NCI-H510A (cell line): ENCODE measurements at places on chromosomes 7 and 10.

- DNase-seq: no peak
These were observed 199.2 kb downstream of the IMMP2L start for GRCh38 chr7:111363099-111363498.

DNA sequence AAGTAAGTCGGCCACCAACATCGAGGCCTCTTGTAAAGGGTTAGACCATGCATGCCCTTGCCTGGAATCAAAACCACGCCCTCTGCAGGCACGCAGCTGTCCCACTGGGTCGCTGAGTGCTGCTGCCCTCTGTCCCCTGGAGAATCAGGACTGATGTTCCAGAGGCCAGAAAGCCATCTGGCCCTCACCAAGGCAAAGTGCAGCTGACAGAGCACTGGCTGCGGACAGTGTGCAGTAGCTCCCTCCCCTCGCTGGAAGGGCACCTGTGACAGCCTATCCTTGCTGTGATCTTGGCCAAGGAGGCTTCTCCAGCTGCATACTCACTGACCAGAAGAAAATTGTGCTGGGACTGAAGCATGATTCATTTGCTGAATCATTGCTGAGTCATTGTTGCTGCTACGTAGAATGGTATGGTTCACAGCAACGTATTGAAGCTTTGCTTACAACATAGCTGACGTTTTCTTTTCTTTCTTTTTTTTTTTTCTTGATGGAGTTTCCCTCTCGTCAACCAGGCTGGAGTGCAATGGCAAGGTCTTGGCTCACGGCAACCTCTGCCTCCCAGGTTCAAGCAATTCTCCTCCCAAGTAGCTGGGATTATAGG, 30.4 kb downstream of the DDC start:
- no peak for DNase-seq

- DNase-seq: no peak
These were observed 12.3 kb downstream of the AOAH start for GRCh38 chr7:36712015-36712414.

DNA sequence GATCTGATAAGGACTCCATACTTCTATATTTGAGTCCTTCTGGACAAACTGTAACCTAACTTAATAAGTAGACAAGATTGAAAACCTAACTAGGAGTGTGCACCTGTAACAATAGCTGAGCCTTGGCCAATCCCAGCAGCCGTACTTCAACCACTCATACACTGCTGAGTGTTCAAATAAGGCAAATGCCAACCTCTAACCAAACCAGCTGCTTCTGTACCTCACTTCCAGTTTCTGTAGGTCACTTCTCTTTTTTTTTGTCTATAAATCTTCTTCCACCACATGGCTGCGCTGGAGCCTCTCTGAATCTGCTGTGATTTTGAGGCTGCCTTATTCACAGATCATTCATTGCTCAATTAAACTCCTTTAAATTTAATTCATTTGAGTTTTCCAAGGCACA, 753.2 kb downstream of the DNAJB9 start:
- no peak for DNase-seq

DNA sequence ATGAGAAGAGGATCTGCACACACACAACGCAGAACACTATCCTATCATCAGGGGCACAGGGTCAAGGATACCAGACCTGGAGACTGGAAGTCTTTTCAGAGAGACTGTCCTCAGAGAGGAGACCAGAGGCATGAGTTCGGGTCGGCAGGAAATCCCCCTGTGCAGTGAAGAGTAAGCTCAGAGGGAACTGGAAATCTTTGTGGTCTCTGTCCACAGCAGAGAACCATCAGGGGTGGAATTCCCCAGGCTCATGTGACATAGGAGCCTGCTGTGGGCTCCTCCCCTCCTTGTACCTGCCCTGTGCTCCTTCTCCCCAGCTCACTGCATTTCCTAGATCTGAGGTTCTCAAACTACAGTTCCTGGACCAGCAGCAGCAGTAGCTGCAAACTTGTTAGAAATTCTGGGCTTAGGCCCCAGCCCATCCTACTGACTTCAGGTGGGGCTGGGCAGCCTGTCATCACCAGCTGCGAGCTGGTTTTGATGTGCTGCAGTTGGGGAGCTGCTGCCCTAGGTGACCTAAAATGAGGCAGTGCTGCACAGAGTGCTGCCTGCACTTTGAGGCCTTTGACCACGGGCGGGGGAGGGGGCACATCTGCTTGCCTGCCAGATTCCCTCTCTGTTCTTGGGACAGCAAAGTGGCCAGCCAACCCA, 2.4 kb downstream of the ZMIZ2 start:
- no peak for DNase-seq

- DNase-seq: no peak
These were observed 17.5 kb downstream of the NUDT1 start for GRCh38 chr7:2259480-2259879.
